D341Med (cell line): ENCODE measurements at places on chromosomes 13 and 19.
A peak's percentile ranks its signal among the peaks of the same experiment; 100 is the strongest.

DNA sequence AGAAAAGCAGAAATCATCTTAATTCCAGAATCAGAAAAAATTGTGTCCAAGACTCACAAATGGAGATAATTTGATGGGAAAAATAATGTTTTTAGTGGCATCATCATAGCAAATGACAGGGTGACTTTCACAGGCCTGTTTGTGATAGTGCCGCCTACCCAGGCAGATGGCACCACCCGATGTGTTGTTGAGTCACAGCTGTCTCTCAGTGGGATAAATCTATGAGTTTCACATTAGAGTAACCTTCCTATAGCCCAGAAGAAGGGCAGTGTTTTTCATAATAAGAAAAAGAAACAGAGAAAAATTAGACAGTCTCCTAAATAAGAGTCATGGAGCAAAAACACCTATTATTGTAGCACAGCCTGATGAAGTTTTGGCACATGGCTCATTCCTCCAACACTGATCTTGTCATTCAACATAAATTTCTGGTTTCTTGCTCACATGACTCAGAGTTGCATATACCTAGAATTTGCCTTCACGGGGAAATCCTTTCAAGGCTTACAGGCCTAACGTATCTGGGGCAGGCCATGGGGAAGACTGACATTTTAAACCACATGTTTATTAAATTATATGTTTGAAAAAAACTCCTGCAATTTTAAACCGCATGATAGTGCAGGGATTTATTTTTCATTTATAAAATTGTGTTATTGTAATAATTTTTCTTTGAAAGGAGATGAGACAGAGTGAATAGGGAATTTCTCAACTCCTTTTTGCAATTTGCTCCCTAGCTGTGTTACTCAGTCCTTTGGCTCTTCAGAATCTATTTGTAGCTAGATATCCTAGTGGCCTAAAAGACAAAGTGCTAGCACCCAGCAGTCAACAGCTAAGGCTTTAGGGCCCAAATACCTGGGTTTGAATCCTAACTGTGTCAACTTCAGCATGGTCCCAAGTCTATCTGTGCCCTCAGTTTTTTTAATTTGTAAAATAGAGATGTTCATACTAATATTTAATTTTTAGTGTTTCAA is 393.7 kb downstream of the NDFIP2 start:
- no peak for DNase-seq

GRCh38 chr19:3375221-3376090 is 9.1 kb downstream of the NFIC start:
- no peak for DNase-seq

GRCh38 chr13:75393839-75394520 is 88.0 kb downstream of the TBC1D4 start:
- no peak for DNase-seq

DNA sequence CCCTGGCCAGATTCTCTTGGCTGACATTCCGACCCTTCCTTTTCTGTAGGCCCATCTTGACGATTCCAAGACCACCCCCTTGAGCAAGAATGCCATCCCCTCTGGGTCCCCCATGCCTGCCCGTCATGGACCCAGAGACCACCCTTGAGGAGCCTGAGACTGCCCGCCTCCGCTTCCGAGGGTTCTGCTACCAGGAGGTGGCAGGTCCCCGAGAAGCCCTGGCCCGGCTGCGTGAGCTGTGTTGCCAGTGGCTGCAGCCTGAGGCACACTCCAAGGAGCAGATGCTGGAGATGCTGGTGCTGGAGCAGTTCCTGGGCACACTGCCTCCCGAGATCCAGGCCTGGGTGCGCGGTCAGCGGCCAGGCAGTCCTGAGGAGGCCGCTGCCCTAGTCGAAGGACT is 978 bp downstream of the ZNF446 start:
- peak; percentile 21 for DNase-seq

- no peak for DNase-seq
Observed at GRCh38 chr19:49243726-49244125, 81.3 kb downstream of the SLC6A16 start.

DNA sequence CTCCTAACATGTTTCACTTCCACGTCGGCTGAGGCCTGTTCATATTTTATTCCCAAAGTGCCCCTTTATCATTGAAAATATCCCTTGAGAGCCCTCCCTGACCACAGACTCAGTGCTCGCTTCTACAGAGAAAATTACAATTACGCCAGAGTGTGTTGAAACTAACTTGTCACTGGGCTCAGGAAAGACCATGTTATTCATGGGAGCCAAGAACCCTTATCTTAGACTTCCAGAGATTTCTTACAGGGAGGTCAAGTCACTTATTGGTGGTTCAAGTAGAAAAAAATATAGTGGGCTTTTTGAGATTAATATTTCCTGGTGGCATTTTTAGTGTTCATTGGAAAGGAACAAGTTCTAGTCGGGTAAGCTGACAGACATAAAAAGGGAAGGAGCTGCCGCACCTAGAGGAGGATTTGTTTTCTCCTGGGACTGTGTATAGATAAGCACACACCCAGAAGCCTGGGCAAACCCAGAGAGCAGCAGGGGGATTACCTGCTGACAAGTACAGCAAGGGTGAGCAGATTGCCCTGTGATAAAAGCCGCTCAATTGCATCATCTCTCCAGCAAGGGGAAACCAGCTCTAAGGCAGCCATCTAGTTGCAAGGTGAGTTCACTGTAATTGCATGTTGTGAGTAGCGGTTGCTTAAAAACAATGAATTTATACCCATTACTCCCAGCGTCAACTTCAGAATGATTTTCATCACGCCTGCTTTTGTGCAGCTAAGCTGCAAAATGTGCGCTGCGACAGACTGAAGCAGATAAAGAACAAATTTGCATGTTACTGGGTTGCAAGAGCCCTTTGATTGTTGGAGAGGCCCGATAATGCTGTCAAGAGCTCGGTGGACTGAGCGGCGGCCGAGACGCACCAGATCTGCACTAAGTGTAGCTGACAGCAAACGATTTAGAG is 46.2 kb downstream of the DCT start:
- DNase-seq = peak; percentile 88

- DNase-seq = no peak
Observed at GRCh38 chr19:6035026-6035425, 57.1 kb upstream of the RANBP3 start.

- no peak for DNase-seq
Observed at GRCh38 chr13:102869948-102870676, 24.3 kb downstream of the ERCC5 start.

DNA sequence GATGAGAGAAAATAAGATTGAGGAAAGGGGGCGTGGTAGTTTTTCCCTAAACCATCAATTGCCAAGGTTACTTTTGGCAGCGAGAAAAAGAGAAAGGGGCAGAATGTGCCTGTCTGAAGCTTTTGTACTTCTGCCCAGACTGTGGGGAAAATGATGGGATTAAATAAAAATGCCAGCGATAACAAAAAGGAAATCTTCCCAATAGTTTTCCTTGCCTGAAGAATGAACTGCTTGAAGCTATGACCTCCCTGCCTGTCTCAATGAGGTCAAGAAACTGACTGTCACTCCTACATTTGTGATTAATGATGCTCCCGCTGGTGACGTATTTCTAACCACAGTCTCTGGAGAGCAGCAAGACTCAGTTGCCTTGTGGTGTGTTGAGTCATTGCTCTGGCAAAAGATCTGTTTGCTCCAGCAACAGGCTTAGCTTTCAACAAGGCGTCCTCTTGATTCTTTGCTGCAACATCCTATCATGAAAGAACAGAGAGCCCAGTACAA is 1051.5 kb downstream of the DIAPH3 start:
- DNase-seq = peak; percentile 52
